ENCODE measurements at places on chromosomes 2 and 18. TPM values are rescaled to one million over a fixed set of nuclear protein-coding genes. Genes with fewer than 3 reads are reported as not detected.

GRCh38 chr2:127479219-127479825 lies 47.0 kb downstream of the IWS1 start:
- no peaks in the 10 kb centered on the region for H3K27me3 ChIP-seq
- no peak overlapping the region for H3K27ac ChIP-seq
- no peak overlapping the region for H3K4me3 ChIP-seq
- peak; percentile 28 for DNase-seq
- no peaks in the 10 kb centered on the region for H3K4me1 ChIP-seq
- H3K36me3 ChIP-seq: no peaks in the 10 kb centered on the region

GRCh38 chr2:156065912-156066311 lies 266.6 kb downstream of the NR4A2 start:
- no peaks in the 10 kb centered on the region for H3K36me3 ChIP-seq
- H3K4me1 ChIP-seq: no peaks in the 10 kb centered on the region
- no peak overlapping the region for H3K4me3 ChIP-seq
- no peak for DNase-seq

DNA sequence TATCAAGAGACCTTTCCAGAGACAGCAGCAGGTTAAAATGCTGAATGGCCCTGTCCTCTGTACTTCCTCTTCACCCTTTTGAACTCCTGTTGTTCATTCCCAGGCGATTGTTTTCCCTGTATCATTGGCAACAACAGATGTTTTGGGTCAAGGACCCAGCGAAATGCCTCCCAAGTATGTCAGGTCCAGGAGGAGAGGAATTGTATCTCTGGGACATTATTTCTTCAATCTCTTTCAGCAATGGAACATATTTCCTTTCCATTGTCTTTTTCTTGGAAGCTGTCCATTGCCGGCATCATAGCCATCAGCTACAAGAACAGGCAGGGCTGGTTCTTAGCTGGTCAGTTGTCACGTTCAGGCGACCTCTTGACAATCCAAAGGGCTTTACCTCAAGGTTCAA lies 76.2 kb downstream of the NRP2 start:
- no peaks in the 10 kb centered on the region for H3K27me3 ChIP-seq
- no peak for DNase-seq
- H3K27ac ChIP-seq: no peak overlapping the region
- H3K4me3 ChIP-seq: no peak overlapping the region

DNA sequence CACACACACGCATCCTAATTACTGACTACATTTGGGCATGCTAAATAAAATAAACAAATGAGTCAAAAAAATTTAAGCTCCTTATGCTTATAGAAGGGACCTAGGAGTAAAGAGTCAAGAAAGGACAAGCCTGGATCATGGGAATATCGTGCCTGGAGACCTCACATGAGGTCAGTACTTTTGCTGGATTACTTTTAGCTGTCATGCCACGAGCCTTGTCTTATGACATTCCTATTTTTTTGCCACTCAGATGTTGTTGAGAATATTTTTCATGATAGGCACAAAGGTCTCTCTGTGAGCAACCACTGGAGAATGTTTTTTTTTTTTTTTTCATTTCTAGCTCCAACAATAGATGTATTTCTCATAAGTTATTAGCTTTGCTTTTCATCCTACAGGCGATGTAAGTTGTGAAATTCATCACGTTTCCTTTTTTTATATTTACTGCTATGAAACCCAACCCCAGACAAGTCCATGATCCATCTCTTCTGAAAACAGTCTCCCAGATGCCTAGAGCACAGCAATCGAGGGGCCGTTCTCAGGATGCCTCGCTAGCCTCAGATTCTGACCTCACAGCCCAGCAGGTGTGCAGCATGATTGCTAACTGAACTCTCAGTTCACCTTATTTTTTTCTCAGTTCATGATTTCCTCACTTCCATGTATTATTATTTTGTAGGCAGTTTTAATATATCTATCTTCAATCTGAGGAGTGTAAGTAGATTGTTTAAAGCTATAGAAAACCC lies 464.5 kb downstream of the IRS1 start:
- no peak overlapping the region for H3K27ac ChIP-seq
- H3K4me1 ChIP-seq: no peaks in the 10 kb centered on the region
- DNase-seq: no peak
- no peaks in the 10 kb centered on the region for H3K36me3 ChIP-seq
- no peaks in the 10 kb centered on the region for H3K27me3 ChIP-seq

Gene EMX1
- not detected for total RNA-seq
